ENCODE measurements at places on chromosomes 4 and X. TPM values are rescaled to one million over a fixed set of nuclear protein-coding genes. Genes with fewer than 3 reads are reported as not detected.

DNA sequence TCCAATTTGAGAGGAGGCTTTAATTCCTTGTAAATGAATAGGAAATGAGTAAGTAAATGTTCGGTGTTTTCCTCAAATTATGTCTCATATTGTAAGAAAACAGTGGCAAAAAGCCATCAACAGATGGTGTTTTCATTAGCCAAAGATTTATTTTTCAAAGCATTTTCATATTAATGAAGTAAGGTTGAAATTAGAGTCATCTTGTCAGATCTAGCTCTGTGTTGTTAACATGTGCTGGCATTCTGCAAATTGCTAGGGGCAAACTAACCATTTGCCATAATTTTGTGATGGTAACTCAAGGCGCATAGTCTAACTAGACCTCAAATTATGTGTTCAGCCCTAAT lies 24.7 kb downstream of the MID2 start:
- DNase-seq: no peak

- DNase-seq: peak; percentile 25
These were observed 568.8 kb downstream of the STIM2 start for GRCh38 chr4:27429364-27429871.

GRCh38 chrX:153635788-153636668 lies 11.0 kb upstream of the DUSP9 start:
- no peak for DNase-seq

- no peak for DNase-seq
These were observed 5.1 kb downstream of the AFF1 start for GRCh38 chr4:86939729-86940575.

GRCh38 chr4:36823199-36823967 lies 421.2 kb upstream of the NWD2 start:
- DNase-seq: no peak

GRCh38 chr4:164706675-164707074 lies 47.3 kb upstream of the SMIM31 start:
- no peak for DNase-seq

NPNT gene
- 14.0 TPM for total RNA-seq

POU4F2 gene
- total RNA-seq: not detected

TADA2B gene
- 29.4 TPM for total RNA-seq

ARMCX1 gene
- 32.9 TPM for total RNA-seq

NPY1R gene
- 0.36 TPM for total RNA-seq
